ENCODE measurements at places on chromosomes 7 and 10.

GRCh38 chr10:130190737-130191115, 54.5 kb downstream of the GLRX3 start:
- no peak for DNase-seq

GRCh38 chr10:100744136-100744986, 1.0 kb upstream of the PAX2 start:
- DNase-seq: peak; percentile 75

DNA sequence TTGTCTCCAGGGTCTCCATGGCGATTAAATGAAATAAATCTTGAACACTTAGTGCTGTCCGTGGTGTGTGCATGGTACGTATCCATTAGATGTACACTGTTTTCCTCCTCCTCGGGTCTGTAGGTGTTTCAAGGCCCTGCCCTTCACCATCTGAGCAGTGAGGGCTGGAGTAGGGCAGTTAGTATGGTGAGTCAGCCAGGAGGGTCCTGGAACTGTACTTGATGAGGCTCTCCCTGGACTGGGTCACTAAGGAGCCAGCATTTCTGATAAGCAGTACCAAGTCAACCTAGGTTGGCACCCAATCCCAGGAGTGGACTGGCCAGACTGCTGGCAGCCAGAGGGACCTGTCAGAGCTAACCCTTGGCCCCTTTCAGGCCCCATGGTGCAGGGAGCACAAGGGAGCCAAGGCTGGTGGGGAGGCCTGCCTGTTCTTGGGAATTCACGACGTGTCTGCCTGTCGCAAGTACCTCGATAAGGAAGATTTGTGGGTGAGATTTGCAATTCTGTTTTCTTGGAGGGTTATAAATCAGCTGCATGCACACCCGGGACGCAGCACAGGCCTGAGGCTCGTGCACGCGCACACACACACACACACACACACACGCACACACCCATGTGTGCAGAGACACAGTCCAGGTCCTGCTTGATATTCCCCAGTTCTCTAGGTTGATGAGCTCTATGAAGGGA, 114.2 kb downstream of the ZMIZ1 start:
- no peak for DNase-seq

DNA sequence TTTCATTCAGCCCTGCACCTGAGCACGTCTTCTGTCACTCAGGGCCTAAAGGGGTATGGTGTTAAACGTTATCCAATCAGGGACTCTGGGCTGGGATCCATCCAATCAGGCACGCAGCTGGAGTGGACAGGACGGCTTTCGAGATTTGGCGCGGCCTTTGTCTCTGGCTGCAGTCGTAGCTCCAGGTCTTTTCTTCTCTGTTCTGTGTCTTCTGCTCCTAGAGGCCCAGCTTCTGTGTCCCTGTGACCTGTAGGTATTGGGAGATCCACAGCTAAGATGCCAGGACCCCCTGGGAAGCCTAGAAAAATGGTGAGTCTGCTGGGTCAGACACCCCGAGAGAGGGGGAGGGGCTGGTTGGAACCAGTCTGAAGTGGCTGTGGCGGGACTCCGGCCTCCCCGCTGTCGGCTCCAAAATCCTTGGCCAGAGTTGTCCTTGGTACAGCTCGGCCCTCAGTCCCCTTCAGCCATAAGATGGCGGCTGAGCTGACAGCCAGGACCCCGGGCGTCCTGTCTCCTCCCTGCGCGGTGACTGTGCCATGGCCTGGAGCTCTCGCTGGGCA, 11.7 kb upstream of the ZNF680 start:
- no peak for DNase-seq

DNA sequence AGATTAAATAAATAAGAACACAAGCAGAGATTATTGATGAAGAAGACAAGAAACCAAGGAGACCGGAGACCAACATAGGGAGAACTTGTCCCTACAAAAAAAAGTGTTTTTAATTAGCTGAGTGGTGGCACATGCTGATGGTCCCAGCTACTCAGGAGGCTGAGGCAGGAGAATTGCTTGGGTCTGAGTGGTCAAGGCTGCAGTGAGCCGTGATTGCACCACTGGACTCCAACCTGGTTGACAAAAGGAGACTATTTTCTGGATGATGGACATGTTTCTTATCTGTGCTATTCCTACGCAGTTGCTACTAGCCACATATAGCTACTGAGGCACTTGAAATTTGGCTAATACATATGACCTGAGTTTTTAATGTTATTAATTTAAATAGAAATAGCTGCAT, 9.7 kb downstream of the IKZF5 start:
- DNase-seq: no peak

DNA sequence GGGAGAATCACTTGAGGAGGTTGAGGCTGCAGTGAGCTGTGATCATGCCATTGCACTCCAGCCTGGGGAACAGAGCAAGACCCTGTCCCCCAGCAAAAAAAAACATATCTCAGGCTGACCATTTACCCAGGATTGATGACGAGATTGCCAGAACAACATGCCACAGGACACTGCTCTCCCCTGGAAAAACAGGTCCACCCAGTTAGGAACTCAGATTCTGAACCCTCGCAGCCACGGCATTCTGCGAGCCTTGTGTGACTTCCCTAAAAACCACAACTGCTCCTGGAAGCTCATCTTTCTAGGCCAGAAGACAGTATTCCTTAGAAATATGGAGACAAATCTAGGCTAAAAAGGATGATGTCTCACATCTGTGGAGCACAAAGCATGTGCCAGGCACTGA, 42.1 kb upstream of the SH2B2 start:
- no peak for DNase-seq

GRCh38 chr7:118045629-118046028, 138.3 kb upstream of the LSM8 start:
- no peak for DNase-seq

DNA sequence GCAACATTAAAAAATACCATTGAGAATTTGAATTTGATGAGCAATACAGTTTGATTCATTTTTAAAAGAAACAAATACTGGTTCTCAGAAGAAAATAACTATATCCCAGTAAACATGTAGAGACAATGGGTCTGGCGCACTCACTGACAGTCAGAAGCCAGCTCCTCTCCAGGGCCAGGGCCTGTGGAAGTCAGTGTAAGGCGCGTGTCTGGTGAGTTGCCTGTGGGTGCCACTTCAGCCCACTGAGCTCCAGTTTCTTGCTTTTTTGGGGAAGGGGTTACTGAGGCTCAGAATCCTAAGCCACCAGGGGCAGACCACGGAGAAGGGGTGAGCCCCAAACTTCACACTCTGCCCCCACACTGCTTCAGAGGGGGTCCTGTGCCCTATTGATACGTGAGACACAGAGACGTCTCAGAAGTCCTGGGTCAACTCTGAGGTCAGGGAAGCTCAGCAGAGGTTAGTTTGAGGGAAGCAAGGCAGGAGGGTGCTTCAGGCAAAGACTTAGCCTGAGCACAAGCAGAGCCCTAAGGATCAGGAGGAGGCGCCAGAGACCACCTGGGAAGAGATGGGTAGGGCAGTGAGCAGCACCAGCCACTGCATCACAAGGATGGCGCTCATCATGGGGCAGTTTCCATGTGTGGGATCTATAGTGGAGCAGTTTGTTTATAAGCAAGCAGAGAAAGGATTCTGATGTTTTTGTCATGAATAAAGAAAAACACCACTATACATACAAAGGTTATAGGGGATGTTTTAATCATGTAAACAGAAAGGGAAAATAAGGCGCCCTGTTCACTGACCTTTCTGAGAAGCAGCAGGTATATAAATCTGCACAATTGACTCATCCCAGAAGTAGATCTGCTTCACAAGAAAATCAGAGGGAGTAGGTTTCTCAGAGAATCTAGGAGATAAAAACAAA, 95.7 kb downstream of the PKD1L1 start:
- DNase-seq: peak; percentile 49

- DNase-seq: no peak
Measured at GRCh38 chr10:76432016-76433012, 1000.9 kb downstream of the LRMDA start.

DNA sequence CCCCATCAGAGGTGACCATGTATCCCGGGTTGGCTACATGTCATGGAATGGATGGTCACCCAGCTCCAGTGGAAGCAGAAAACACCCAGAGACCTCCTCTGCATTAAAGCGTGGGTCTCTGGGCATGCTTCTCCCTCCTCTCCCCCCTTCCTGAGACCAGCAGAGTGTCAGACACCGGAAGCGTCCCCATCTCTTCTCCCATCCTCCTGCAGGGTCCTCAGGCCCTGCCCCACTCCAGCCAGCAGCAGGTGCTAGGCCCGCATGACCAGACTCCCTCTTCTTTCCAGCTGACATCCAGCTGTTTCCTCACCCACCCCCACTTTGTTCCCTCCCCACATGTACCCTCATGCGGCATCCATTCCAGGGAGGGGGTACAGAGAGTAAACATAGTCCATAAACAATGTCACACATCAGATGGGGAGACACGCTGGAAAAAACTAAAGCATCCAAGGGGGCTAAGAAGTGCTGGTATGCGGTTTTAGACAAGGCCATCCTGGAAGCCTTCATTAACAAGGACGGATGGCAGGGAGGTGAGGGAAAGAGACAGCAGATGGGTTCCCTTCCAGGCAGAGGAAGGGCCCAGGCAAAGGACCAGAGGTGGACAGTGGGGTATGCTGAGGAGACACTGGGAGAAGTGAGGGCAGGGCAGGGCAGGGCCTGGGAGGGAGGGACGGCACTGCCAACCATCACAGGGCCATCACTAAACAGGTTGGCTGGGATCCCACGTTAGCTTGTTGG, 12.5 kb upstream of the SLC18A3 start:
- DNase-seq: no peak

DNA sequence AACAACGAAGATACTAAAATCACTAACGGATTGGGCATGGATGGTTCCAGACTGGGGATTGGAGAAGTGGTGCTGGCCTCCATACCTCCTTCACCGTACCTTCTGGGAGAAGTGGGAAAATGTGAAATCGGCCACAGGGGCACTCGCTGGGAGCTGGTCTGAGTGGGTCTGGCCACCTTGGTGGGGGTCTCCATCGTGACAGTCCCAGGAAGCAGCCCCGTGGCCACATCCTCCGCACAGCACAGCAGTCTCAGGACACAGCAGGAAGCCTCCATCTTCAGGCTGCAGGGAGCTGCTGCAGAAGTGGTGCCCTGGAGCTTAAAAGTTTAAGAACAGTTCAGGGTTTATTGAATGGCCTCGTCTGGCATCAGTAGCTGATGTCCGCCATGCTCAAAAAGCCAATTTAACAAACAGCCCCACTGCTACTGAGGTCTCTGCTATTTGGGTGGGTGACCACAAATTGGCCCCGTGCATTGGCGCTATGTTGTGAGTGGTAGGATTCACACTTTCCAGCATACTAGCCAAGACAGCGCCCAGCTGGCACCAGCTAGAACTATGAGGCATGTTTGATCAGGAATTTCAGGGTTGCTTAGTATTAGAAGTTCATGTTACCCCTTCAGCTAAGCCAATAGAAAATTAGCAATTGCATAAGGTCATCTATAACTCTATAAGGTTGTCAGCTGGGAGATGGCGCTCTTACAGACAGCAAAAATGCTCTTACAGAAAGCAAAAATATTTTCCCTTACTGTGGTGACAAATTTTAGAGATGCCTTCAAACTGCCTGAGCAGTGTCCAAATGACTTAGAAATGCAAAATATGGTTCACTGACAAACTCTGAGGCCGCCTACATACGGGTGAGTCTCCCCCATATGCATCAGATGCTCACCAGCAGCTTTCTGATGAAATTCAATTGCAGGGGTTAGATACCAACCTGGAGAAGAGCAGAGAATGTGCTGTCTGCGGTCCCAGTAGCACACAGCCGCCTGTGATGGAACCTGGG, 17.0 kb downstream of the PKD1L1 start:
- DNase-seq: no peak

GRCh38 chr10:91418416-91418815, 8.3 kb downstream of the HECTD2 start:
- no peak for DNase-seq

GRCh38 chr7:92843034-92843760, 6.8 kb upstream of the CDK6 start:
- no peak for DNase-seq

DNA sequence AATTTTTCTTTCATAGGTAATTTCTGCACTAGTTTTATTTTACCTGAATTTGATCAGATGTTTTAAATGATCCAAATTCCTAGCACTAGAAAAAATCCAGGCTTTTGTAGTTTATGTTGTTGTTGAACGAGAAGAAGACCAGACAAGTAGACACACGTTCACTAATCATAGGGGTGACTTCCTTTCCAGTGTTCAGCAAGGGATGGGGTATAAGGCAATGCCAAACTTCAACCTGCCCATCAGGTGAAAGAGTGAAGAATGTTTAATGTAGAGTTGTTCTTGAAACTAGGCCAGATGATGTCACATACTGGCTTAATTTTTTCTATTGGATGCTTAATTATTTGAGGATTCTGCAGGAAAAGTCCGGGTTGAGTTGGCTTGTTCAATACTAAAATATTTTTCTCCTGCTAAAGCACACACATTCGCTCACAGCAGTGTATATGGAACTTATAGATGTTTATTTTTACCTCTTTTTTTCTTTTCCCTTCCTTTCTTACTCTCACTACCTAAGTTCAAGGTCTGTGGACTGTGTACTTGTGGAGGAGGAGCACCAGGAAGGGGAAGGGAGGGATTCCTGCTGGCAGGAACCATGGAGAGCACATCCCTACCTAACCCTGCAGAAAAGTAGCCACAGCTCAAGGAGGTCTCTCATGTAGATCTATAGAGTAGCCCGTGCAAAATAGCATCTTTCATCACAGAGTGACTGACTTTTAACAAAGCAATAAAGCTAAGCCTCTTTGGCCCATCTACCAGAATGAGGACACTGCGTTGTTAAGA, 23.1 kb upstream of the AKR1E2 start:
- no peak for DNase-seq

DNA sequence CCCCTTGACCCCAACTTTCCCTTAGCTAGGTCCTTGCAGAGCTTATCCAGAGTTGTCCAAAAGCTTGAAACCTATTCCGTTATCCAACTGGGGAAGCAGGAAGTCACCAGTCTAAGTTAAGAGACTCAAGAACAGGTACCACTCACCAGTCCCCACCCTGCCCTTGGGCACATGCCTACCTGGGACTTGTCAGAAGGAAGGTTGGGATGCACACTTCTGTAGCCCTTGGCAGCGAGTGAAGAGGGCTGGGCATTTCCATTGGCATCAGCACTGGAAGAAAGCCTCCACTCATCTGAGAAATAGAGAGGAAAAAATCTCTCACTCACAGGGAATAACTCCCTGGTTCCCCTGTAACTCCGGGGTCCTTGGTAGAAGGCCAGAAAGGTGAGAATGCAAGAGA, 131.0 kb upstream of the PDLIM1 start:
- DNase-seq: no peak

- DNase-seq: no peak
Measured at GRCh38 chr10:9926881-9927280, 1090.8 kb upstream of the CELF2 start.

DNA sequence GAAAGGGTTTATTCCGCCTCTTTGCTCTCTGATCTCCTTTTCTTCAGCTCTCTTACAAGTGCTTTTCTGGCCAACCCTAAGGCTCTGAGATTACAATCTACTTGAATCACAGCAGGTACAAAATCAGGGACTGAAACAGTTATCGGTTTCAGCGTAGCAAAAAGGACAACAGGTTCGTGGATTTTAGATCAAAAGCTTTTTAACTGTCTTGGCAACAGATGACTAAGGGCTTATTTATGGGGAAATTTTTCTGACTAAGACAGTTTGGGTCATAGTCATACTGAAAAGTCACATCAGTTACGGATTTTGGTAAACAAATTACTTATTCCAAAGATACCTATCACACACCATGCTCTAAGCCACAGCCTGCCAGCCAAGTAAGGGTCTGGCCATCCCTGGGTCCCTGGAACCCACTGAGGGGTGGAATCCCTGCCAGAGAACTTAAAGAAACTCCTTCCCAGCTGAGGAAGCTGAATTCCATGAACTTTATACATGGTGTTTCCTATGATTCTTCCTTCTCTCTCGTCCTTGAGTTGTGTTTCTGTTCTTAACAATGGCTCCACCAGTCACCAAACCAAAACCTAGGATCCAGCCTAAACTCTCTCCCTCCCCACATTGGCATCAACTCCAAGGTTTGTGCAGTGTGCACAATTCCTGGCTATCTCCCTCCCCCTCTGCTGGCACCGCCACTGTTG, 169.3 kb downstream of the FAM107B start:
- peak; percentile 69 for DNase-seq
